Vagina (tissue), 2 donors: ENCODE measurements at places on chromosomes 1 and 21.

DNA sequence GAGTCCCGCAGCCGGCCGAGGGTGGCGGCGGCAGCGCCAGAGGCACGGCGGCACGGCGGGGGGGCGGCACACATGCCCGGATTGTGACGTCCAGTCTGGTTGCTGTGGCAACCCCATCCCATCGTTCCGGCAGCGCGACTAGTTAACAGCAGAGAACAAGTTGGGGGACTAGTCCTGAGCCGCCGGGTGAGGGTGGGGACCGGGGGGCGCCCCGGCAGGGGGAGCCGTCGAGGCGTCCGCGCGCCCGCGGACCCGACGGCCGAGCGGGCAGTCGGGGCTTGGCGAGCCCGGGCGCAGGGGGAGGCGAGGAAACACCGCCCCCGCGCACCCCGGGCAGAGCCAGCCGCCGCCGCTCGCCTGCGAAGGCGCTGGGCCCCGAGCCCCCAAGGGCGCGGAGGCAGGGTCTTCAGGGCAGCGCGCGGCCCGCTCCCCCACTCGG, at the start of gene CHD5:
Gene CHD5 (minus strand): TSS at position 54 of the 439 bp plus-strand sequence. CDS start 298 bp downstream, outside the sequence.
- DNase-seq, result no peak

DNA sequence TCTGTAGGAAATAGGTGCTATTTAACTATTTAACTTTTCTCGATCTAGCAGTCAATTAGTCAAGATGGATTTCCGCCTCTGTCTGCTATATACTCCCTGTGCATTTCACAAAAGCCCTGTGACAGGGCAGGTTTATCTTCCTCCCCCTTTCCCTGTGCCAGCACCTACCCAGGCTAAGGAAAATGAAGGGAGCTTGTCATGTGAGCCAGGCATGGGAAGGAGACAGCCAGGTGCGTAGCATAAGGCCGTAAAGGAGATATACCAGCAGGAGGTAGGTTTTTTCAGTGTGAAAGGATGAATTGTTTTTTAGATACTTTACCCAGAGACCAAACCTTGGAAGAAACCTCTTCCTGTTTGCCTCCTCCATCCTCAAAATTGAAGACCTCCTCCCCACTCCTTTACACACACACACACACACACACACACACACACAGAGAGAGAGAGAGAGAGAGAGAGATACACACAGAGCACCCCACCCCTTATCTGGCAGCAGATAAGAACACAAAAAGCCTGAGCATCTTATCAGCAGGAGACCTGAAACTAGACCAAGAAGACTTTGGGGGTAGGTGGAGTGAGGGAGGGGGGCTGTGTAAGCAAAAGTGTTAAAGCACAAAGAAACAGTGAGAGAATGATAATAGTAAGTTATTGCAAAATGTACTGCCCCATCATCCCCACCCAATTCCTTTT, 12.0 kb upstream of the TARBP1 start:
- no peak for DNase-seq

DNA sequence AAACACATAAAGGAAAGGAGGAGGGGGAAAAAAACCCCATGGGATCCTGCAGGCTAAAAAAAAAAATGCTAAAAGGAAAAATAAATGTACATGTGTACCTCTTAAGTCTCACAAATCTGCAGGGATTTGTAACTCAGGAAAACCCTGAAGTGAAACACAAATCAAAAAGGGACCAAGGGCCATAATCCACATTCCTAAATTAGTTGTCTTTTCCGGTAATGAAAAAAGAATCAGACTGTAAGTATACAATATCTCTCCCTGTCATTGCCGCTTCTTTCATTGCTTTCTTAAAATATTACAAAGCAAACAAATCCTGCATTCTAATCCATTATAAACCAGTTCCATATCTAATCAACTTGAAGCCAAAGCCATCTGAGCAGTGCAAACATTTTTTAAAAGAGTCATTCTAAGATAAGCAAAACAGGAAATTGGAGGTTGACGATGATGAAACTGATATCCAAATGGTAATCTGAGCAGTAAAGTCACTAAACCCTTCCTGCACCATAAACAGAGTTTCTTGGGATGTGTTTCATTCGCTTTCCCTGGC, 58.7 kb upstream of the SIM2 start:
- no peak for DNase-seq

GRCh38 chr1:70038025-70038424, 167.4 kb downstream of the LRRC40 start:
- DNase-seq, result no peak

- DNase-seq, result no peak
Observed at GRCh38 chr1:107357376-107357775, 216.5 kb downstream of the NTNG1 start.

DNA sequence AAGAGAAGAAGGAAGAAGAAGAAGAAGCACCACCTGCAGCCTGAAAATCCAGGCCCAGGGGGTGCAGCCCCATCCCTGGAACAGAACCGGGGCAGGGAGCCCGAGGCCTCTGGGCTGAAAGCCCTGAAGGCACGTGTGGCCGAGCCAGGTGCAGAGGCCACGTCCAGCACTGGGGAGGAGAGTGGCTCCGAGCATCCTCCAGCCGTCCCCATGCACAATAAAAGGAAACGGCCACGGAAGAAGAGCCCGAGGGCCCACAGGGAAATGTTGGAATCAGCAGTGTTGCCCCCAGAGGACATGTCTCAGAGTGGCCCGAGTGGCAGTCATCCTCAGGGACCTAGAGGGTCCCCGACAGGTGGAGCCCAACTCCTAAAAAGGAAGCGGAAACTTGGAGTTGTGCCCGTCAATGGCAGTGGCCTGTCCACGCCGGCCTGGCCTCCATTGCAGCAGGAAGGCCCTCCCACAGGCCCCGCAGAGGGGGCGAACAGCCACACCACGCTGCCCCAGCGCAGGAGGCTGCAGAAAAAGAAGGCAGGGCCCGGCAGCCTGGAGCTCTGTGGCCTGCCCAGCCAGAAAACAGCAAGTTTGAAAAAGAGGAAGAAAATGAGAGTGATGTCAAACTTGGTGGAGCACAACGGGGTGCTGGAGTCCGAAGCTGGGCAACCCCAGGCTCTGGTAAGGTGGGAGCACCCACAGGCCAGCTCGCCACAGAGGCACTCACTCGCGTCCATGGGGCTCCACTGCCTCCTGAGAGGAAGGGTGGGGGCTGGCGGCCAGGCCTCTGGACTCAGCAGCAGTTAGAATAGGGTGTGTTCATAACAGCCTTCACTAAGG, 28.4 kb downstream of the RRP1B start:
- DNase-seq, result no peak

GRCh38 chr1:34166625-34167361, 1.8 kb upstream of the CSMD2 start:
- DNase-seq, result no peak

- DNase-seq, result no peak
Observed at GRCh38 chr1:169124459-169124858, 18.0 kb downstream of the ATP1B1 start.

DNA sequence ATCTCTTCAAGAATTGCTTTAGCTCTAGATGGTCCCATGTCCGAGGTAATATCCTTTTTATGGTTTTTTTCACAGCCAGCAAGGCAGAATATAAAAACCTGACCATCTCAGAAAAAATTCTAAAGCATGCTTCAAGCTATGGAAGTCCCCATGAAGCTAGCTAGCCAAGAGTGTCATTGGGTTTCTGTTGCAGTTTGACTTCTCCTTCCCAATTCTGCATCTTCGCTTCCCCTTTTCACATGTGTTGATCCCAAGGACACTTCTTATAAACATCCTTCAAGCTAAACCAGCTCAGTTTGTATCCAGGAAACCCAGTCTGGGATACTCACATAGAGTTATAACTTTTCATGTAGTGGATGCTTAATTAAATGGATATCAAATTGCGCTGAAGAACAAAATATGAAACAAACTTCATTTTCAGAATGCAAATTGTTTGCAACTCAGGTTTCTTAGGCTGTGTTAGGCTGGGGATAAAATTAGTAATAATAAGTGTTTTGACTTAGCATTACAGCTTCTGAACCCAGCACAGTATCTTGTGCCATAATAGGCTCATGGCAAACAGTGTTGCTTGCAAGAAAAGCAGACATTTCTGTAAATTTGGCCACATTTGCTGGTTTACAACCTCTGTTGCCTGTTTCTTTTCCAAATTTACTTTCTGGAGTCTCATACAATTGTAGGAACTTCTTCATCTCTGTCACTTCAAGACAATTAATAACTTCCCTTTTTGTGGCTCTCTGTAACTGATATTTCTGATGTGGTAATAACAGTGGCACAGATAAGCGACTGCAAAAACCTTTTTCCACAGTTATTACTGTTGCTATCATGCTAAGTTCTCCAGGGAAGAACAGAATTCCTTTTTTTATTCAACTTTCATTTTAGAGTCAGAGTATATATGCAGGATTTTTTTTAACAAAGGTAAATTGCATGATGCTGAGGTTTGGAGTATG, 53.2 kb downstream of the NCAM2 start:
- no peak for DNase-seq

- no peak for DNase-seq
Observed at GRCh38 chr1:231232870-231233734, 7.9 kb upstream of the GNPAT start.

GRCh38 chr1:210736713-210737112, 397.2 kb downstream of the KCNH1 start:
- no peak for DNase-seq

DNA sequence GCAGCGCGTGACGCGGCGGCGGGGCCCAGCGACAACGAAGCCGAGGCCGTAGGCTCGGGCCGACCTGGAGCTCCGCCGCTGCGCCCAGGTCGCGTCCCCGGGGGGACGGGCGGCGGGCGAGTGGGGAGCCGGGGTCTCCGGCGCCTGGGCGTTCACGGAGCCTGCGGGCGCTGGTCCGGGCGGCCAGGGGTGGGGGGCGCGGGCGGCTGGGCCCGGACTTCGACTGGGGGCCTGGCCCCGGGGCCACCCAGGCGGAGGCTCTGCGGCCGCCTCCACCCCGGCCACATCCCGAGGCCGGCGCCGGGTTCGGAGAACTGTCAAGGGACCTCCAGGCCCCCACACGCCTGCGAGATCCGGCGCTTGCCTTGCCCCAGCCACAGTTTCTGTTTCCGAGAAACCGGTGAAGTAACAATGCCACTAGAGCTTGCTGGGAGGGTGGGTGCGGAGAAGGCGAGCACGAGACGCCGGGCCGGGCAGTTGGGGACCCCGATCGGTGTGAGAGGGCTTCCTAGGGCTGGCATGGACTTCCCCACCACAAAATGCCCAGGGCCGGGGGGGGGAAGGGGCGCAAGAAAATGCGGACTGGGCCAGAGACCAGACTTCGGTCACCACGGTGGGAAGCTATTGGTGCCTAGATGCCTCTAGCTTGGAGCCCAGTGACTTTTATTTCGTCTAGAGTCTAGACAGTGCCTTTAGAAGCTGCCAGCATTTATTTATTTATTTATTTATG, 501 bp downstream of the FBXO6 start:
- no peak for DNase-seq

DNA sequence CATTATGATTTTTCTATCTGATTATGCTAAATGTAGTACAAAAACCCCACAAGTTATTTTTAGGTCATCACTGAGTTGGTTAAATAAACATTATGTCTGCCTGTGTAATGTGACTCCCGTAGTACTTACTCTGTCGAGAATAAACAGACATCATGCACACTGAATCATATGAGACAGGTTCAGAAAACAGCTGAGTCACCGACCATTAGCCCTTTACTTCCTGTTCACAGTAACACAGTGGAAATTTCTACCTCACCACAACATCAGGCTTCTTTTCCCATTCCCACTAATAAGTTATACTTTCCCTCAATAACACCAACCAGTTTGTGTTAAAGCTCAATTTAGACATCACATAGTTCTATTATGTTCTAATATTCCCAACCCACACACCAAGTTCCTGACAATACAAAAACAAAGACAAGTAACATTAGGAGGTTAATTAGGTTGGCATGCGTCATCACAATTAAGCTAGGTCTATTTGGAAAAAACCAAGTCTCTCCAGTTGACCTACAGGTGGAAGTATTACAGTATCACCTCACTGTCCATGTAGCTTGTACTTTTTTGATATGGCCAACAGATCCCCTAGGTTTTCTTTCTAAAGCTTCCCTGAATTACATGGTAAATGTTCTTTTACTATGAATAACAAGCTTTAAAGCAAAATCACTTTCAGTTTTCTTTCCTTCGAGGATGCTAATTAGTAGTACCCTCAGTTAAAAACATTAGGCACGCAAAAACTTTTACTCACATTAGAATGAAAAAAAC, 154.2 kb downstream of the EIF4G3 start:
- DNase-seq, result no peak

DNA sequence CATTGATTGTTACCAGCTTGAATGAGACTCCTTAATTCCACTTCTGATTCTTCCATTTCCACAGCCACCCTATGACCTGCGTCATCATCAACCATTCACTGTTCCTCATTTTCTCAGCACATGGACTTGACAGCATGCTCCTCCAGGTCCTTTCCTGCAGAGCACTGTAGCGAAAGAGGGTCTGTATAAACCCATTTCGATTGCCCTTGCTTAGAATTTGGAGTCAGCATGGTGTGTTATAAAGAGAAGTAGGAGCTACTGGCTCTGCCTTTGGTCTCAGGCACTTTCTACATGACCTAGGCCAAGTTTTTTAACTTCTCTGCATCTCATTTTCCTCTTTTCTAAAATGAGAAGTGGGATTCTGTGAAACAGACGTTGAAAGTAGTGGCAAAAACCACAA, 133.8 kb downstream of the AK5 start:
- DNase-seq, result no peak

DNA sequence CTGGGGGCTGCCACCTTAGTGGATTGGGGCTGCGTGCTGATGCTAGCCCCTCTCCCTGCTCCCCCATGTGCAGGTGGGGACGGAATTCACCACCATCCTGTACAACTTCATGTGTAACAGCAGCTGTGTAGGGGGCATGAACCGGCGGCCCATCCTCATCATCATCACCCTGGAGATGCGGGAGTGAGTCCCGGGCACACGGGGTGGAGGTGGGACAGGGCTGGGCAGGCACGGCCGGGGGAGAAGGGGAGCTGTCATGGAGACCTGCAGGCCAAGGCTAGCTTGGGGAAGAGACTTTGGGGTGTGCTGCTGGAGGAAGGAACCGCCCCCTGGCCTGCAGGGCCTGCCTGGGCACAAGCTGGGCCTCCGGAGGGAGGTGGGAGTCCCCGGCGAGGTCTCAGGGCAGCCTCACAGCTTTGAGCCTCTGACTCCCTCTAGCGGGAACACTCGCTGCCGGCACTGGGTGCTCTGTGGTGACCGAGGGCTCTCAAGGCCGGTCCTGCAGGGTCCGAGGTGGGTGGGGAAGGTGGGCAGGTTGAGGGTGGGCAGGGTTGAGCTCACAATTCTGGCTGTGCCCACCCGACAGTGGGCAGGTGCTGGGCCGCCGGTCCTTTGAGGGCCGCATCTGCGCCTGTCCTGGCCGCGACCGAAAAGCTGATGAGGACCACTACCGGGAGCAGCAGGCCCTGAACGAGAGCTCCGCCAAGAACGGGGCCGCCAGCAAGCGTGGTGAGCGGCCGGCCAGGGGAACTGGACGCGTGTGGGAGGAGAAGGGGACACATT, 25.0 kb upstream of the CCDC27 start:
- DNase-seq, result no peak

GRCh38 chr1:197388801-197389200, 120.7 kb downstream of the CRB1 start:
- DNase-seq, result no peak
